ENCODE measurements at places on chromosomes 1 and 21.

DNA sequence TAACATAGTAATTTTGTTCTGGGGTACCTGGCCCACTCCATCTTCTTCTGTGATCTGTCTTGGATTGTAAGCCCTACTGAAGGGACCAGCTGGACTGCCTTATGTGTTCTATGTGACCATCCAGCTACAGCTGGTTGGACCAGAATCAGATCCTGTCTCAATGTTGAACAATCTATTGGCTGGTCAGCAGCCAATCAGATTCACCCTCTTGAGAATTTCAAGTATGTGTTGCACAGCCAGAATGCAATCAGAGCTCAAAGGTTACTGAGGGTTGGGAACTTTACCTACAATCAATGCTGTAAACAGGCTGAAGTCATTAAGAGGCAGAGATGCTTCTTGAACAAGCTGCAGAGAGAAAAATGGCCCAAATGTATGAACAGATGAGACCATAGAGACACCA is 61.9 kb downstream of the KCNC4 start:
- no peak for DNase-seq

- DNase-seq: no peak
Measured at GRCh38 chr1:110070282-110070669, 196 bp downstream of the ALX3 start.

DNA sequence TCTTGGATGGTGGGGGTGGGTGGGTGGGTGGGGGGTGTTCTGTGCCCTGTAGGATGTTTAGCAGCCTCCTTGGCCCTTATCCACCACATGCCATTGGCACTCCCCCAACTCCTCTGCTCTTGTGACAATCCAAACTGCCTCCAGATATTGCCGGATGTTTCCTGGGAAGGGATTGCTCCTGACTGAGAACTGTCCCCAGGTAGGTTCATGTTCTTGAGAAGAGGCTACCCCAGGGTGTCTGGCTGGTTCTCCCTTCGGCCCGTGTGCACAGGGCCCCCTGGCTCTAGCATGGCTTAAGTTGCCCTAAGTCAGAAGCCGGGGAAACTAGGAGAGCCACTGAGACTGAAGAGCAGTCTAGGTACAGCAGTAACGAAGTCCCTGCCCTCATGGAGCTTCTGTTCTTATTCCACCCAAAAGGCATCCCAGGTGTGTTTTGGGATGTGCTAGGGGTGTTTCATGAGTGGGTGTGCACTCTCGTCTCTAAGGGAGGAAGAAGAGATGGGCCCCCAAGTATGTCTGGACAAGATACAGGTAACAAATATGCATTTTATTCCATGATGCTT is 19.8 kb upstream of the THRAP3 start:
- DNase-seq: no peak

DNA sequence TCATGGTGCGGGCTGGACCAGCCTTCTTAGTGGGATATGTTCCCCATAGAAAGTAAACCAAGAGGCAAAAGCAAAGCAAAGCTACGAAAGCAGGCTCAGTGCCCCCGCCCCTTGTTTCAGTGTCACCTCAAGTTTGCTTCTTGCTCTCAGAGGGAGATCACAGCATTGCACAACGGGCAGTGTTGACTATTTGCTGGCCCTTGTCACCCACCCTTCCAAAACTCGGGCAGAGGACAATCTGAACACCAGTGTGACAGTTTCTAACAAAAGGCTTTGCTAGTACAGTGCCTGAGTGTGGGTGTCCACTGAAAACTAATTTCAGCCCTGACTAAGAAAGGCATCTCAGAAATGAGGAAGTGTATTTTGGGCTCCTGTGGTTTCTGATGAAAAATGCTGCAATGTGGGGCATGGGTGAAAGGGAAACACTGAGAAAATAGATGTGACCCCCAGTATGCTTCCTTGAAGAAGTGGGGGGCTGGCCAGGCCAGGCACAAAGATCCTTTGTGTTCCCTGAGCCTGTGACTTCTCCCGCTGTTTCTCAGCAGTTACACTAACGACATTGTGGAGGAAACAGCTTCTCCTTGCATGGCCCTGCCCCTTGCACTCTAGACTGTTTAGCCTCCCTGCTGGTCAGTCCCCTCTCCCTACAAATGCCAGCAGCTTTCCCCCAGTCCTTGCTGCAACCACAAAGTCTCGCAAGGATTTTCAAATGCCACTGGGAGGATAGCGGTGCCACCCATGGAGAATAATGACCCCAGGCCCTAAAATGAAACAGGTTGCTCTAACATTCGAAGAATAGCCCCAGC is 33.3 kb upstream of the KCNE1 start:
- no peak for DNase-seq

- DNase-seq: no peak
Measured at GRCh38 chr1:245718123-245718522, 563.3 kb downstream of the KIF26B start.

DNA sequence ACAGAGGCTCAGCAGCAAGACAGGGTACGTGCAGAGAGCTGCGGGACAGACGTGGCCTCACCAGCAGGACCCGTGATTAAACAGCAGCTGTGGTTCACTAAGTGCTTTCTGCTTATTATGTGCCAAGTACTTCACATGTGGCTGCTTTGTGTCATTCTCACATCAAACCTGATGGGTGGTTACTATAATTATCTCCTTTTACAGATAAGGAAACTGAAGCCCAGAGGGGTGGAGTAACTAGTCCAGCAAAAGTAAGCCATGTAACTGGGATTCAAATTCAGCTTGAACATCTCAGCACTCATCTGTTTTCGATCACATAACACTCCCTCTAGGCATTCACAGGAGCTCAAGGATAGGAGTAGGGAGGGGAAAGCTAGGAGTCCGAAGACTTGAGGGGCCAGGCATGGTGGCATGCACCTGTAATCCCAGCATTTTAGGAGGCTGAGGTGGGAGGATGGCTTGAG is 50.8 kb upstream of the CLIC4 start:
- no peak for DNase-seq

DNA sequence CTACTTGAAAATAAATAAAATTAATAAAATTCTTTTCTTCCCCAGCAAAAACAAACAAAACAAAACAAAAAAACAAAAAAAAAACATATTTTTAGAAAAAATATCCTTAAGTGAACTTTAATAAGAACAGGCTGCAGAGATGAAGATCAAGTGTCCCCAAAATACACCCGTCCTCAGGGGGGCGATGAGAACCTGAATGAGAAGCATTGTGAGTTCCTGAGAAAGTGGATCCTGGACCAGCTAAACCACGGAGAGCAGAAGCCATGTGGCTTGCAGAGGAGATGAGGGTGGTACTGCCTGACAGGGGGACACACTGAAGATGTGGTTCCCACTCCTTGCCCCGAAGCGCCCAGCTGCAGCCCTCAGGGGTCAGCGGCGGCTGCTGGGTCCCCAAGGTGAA is 89.3 kb downstream of the ITPKB start:
- no peak for DNase-seq

- peak; percentile 95 for DNase-seq
Measured at GRCh38 chr1:220089650-220090556, at the start of gene BPNT1. Gene BPNT1, minus strand, starts transcription at chr1:220089788. Its CDS starts 9,942 bp downstream, at chr1:220079846.

GRCh38 chr1:27431601-27431940 is 39.1 kb downstream of the GPR3 start:
- DNase-seq: no peak

DNA sequence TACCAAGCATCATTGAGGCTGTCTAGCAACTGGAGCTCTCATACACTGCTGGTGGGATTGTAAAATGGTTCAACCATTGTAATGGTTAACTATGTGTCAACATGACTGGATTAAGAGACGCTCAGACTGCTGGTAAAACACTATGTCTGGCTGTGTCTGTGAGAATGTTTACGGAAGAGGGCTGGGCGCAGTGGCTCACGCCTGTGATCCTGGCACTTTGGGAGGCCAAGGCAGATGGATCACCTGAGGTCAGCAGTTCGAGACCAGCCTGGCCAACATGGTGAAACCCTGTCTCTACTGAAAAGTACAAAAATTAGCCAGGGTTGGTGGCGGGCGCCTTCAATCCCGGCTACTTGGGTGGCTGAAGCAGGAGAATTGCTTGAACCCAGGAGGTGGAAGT is 4.8 kb upstream of the FCRLA start:
- no peak for DNase-seq

DNA sequence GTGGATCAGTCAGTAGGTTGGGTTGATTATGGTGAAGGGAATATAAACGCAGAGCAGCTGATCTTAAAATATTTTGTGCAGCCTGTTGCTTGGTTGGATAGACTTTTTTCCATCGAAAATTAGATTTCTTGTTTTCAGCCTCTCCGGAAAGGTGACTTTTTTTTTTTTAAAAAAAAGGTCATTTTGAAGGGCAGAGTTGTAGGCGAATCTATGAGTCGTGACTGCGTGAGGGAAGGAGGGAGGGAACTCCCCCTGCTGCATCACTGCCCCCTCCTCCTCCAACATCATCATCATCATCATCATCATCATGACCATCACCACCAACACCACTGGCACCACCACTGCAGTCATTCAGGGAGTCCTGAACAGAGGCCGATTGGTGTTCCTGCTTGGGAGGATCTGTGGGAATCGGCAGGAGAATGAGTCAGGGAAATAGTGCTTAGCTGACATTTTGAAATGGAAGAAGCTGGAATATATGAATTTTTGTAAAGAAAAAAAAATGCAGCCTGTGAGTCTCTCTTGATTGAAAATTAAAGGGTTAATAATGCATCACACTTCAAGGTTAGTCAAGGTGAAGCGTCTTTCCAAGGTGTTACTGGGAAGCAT is 1.2 kb downstream of the ATP1B1 start:
- no peak for DNase-seq

GRCh38 chr1:71154429-71154828 is 73.6 kb upstream of the ZRANB2 start:
- DNase-seq: no peak

DNA sequence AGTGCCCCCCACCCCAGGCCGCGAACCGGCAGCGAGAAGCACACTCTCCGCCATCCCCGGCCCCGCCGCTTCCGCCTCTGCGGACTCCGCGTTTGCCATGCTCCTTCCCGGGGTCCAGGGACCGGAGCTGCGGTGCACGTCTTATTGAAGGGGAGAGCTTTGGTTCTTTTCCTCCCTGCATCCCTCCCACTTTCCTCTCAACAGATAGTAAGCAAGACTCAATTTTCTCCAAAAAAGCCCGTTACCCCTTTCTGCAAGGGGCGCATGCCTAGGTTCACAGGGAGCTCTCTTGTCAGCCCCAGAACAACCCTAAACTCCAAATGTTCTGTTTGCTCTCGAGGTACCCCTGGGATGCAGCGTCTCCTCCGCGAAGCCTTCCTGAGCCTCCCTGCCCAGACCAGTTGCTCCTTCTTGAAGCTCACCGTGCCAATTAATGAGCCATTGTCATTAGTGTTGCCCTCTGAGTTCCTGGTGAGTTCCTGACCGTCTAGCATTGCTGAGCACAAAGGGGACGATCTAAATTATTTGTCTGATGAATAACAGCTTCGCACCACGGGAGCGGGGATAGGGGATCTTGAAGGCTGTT is 8.1 kb downstream of the FOXD3 start:
- DNase-seq: no peak

DNA sequence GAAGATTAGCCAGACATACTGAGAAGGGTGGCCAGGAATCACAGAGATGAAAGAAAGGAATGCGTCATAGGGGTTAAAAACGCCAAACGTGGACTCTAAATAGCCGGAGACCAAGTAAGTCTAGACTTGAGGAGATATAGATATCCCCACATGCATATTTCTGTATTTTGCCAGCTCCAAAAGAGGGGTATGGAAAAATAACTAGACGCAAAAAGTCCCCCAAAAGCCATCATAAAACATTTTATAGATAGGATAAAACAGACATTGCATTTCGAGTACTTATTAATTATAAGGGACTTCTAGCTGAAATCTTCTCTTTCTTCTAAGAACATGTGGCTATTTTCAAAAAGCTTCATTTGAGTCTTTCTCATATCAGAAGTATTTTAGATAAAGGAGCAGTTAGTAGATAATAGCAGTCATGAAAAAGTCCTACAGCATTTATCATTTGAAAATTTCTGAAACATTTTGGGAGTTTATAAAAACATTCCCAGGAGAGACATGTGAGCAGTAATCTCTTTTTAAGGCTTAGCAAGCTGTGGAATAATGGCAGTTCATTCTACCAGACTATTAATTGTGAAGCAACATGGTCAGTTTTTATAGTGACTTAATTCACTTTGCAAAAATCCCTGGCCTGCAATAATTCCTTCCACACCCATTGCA is 6.1 kb downstream of the KIF26B start:
- no peak for DNase-seq

- DNase-seq: no peak
Measured at GRCh38 chr1:6911974-6912373, 126.7 kb downstream of the CAMTA1 start.
